ENCODE measurements at places on chromosomes 2 and 18. TPM values are rescaled to one million over a fixed set of nuclear protein-coding genes. Genes with fewer than 3 reads are reported as not detected.

GRCh38 chr18:49225160-49225559, 235.3 kb downstream of the DYM start:
- no peak overlapping the region for H3K4me3 ChIP-seq
- no peaks in the 10 kb centered on the region for H3K27me3 ChIP-seq
- no peak for DNase-seq

DNA sequence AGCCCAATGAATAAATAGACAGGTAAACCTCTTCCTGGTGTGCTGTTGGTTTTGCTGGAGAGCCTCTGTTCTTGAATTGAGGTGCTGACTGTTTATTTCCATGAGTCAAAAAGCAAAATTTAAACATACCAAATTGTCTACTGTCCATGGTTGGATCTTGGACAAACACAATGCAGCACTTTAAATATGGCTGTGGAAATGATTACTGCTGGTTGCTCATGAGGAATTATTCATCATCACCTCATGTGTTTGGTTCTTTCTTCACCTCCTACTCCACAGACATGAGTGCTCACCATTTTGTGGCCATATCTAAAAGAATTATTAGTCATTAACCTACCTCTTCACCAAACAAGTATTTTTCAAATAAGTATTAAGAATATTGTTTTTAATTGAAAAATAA, 85.3 kb upstream of the GALNT5 start:
- H3K4me3 ChIP-seq: no peak overlapping the region
- DNase-seq: no peak
- no peaks in the 10 kb centered on the region for H3K36me3 ChIP-seq
- no peak overlapping the region for H3K27ac ChIP-seq

- H3K4me3 ChIP-seq: no peak overlapping the region
- H3K27ac ChIP-seq: no peak overlapping the region
- H3K36me3 ChIP-seq: no peaks in the 10 kb centered on the region
- H3K4me1 ChIP-seq: no peaks in the 10 kb centered on the region
Observed at GRCh38 chr2:68934021-68934420, 18.7 kb downstream of the GKN2 start.

DNA sequence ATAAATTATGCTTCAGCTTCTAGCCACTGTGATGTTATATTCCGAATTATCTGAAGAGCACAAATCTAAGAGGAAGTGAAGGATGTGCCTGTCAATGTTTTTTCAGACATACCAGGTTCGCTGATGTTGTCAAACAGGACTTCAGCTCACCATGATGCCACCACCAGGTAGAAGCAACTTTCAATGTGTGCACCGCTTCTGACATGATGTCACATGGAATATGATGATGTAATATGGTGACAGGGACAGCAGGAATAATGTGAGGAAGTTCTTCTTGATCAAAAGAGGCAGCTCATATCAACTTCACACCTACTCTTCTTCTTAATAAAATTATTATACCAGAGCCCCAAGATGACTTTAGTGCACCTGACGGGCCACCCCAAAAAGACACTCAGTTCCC, 893.2 kb downstream of the BCL11A start:
- no peaks in the 10 kb centered on the region for H3K27me3 ChIP-seq
- H3K36me3 ChIP-seq: no peaks in the 10 kb centered on the region
- H3K4me3 ChIP-seq: no peak overlapping the region
- H3K27ac ChIP-seq: no peak overlapping the region

DNA sequence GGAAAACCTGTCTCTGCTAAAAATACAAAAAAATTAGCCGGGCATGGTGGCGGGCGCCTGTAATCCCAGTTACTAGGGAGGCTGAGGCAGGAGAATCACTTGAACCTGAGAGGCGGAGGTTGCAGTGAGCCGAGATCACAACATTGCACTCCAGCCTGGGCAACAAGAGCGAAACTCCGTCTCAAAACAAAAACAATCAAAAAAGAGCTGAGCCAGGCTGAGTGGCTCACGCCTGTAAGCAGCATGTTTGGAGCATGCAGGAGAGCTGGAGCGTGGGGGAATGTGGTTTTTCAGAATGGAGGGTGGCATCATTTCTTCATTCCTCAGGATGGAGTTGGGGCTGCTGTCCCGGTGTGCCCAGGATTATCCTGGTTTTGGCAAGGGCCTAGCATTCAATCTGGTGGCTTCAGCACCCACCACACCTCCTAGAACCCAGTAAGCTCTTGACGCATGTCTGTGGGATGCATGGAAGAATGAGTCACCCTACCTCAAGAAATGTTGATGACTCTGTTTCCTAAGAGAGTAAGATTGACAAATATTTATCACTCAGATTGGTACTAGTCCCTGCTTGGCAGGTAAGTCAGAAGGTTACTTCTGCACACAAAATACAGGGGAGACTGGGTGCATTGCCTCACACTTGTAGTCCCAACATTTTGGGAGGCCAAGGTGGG, 90.2 kb upstream of the ODC1 start:
- H3K27ac ChIP-seq: no peak overlapping the region
- no peaks in the 10 kb centered on the region for H3K27me3 ChIP-seq
- no peak for DNase-seq
- no peak overlapping the region for H3K4me3 ChIP-seq

DNA sequence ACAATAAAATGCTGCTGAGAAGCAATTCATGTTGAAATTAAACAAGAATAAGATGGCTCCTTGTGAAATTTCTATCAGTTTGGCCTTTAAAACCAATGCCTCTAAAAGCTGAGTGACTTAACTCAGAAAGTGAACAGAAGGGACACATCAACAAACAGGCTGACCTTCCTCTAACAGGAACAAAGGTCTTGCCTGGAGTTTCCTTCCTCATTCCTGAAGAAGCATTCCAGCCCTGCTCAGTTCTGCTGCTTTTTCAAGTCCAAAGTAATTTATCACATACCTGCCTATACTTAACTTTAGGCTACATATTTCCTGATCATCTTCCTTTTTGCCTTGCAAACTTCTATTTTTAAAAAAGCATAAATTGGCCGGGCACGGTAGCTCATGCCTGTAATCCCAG, 14.1 kb downstream of the PTRHD1 start:
- H3K27me3 ChIP-seq: no peaks in the 10 kb centered on the region
- H3K36me3 ChIP-seq: no peaks in the 10 kb centered on the region
- H3K4me3 ChIP-seq: no peak overlapping the region
- no peaks in the 10 kb centered on the region for H3K4me1 ChIP-seq

DNA sequence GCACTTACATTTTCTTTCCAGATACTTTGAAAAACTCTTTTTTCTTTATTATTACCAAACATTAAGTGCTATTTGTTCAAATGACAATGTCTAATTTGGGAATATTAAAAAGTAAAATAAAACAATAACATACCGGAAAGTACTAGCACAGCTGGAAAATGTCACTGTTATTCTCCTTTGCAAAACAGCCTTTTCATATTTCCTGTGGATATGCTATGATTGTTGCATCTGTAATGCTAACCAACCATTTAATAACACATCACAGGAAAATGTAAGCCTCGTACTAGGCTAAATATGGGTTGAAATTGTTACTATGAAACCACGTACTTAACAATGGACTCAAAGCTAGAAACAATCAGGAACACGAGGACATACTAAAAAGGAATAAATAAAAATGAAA, 298.1 kb downstream of the CBLN2 start:
- H3K4me3 ChIP-seq: no peak overlapping the region
- no peak for DNase-seq

Gene AMER3
- total RNA-seq: not detected

Gene C2orf72
- total RNA-seq: 0.15 TPM

Gene LYPD1
- total RNA-seq: 0.49 TPM

Gene GPR155
- 15.9 TPM for total RNA-seq

Gene DYSF
- total RNA-seq: 28.8 TPM

Gene SLC25A12
- total RNA-seq: 34.6 TPM

All from aorta (tissue), 5 donors.